Stimulated activated CD4-positive, alpha-beta T cell treated with anti-CD3 and anti-CD28 coated beads, Interleukin-4, amount 100 ng/mL, for 4 hours (primary cell): ENCODE measurements at places on chromosomes 12 and 14.
A peak's percentile ranks its signal among the peaks of the same experiment; 100 is the strongest.

DNA sequence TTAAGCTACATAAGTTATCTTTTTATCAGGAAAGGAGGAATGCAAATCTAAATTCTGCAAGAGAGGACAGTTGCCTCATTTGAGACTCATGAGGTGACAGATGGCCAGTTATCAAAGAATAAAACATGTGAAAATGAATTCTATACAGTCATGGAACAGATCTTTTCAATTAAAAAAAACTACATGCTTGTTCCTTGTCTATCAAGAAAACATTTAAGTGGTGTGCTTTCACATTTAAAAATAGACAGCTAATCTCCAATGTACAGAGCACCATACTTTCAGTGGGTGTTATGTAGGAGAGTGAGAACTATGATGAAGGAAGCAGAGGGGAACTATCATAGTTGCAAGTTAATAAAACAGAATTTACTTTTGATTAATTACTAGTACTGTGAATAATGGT, 76.7 kb upstream of the TTC7B start:
- no peak for DNase-seq

- no peak for DNase-seq
These were observed 18.0 kb upstream of the TCP11L2 start for GRCh38 chr12:106284358-106285105.

DNA sequence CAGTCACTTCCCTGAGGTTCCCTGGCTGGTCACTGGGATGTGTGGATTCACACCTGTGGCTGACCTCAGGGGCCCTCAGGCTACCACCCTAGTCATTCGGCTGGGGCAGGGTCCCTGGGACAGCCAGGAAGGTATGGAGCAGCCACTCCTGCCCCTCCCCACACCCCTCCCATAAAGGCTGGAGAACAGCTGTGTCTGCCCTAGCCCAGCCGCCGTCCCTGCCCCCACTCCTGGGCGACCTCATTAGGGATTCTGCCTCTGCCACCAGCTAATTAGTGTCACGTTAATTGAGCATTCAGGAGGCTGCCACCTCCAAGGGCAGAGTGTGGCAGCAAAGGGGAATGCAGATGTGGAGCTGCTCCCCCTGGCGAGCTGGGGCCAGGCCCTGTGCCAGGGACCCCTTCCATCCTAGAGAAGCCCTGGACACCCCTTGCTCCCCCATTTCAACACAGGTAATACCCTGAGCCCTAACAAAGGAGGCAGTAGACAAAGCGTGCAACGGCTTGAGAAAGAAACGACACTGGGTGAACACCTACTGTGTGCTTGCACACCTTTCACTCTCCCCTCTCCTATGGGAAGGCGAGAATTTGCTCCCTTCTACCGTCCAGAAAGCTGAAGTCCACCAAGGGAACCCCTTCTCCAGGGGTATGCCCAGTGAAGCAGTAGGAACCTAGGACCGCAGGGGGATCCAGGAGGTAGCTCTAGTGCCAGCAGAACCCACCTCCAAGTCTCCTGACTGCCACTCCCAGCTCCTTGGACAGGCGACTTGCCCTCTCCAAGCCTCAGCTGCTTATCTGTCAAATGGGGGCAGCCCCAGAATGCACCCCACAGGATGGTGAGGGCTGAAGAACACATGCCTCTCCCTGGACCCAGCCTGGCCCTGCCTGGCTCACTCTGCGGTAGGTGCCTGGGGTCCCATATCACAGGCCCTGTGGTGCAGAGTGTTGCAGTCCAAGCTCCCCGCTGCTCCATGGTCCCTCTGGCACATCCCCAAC, 45.1 kb downstream of the FAM222A start:
- DNase-seq, result no peak

- DNase-seq, result no peak
These were observed 67.7 kb downstream of the ZC3H14 start for GRCh38 chr14:88630565-88630964.

- no peak for DNase-seq
These were observed 49.1 kb downstream of the FAM222A start for GRCh38 chr12:109762673-109763191.

DNA sequence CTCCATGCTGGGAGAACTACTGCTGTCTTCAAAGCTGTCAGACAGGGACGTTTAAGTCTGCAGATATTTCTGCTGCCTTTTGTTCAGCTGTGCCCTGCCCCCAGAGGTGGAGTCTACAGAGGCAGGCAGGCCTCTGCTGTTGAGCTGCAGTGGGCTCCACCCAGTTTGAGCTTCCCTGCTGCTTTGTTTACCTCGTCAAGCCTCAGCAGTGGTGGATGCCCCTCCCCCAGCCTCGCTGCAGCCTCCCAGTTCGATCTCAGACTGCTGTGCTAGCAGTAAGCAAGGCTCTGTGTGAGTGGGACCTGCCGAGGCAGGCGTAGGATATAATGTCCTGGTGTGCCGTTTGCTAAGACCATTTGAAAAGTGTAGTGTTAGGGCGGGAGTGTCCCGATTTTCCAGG, 31.4 kb upstream of the RFX4 start:
- no peak for DNase-seq

GRCh38 chr14:103551338-103551762, 11.1 kb downstream of the BAG5 start:
- no peak for DNase-seq

- no peak for DNase-seq
These were observed 370.9 kb downstream of the TMEM132D start for GRCh38 chr12:129532707-129533499.

GRCh38 chr14:50232276-50232642, 881 bp upstream of the SOS2 start:
- no peak for DNase-seq

GRCh38 chr14:31229638-31230572, 22.3 kb upstream of the HECTD1 start:
- no peak for DNase-seq

DNA sequence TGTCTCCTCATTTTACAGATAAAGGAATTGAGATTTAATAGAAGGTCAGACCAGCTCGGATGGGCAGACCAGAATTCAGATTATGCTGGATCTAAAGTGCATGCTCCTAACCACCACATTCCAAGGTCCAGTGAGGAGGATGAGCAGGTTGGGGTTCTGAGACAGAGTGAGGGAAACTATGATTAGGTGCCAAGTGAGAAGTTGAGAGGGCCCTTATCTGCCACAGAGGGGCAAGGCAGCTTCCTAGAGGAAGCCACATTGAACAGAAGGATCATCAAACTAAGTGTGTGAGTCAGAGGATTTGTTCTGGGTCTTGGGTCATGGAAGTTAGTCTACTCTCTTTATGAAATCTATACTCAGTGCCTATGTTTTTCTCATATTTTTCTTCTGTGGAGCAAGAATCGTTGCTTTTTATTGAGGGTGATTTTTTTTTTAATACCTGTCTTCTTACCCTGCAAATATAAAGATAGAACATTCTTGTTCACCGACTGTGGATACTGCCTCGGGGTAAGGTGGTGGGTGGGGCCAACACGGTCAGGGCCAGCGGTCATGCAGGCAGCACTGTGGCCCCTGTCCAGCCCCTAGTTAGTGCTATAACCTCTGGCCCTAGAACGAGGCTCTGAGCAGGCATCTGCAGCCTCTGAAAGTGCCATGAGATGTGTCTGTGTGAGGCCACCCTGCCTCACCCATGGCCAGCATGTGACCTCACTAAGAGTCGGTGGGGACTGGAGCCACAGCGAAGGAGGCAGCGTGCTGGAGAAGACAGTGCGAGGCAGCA, 55.6 kb upstream of the PTHLH start:
- no peak for DNase-seq

GRCh38 chr14:93723001-93723400, 65.3 kb downstream of the PRIMA1 start:
- DNase-seq, result no peak

DNA sequence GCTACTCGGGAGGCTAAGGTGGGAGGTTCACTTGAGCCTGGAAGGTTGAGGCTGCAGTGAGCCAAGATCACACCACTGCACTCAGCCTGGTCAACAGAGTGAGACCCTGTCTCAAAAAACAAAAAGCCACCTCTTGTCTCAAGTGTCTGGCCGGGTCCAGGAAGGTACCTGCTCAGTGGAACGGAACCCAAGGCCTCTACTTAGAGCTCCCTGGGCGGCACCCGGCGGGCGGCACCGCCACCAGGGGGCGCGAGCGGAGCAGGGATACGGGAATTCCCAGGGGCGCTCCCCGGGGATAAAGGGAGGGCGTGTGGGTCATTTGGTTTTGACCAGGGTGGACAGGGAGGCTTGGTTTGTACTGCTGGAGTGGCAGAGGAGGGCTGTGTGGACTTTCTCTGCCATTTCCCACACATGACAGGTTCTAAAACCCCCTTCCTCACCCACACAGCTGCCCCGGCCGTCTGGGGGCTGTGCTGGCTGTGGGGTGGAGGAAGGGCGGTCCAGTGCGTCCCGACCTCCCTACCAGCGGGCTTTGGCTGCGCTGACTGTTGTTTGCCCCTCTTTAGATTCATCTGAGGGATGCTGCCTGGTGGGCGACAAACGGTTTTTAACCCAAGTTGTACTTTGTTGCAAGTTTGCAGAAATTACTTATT, 91.4 kb downstream of the SETD3 start:
- DNase-seq, result peak; percentile 45

- DNase-seq, result no peak
These were observed 183.1 kb downstream of the TMTC3 start for GRCh38 chr12:88325076-88325815.

DNA sequence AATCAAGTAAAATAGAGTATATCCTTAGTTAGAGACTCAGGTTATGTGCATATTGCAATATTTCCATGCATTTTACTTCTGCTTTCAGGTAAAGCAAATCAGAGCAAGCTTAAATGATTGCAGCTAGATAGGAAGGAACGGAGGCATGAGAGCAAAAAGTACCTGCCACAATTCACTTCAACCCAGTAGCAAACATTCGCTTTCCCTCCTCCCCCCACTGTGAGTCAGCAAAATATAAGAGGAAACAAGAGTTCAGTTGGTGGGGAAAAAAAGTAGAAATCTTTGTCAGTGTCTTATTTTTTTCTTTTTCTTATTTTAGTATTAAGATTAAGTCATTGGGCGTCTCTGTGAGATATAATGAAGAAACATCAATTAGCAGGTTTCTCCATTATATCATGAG, 475.4 kb downstream of the NPAS3 start:
- no peak for DNase-seq

- no peak for DNase-seq
These were observed 41.0 kb upstream of the GRIP1 start for GRCh38 chr12:66719862-66720261.

GRCh38 chr14:37051680-37052079, 120.7 kb downstream of the SLC25A21 start:
- no peak for DNase-seq

DNA sequence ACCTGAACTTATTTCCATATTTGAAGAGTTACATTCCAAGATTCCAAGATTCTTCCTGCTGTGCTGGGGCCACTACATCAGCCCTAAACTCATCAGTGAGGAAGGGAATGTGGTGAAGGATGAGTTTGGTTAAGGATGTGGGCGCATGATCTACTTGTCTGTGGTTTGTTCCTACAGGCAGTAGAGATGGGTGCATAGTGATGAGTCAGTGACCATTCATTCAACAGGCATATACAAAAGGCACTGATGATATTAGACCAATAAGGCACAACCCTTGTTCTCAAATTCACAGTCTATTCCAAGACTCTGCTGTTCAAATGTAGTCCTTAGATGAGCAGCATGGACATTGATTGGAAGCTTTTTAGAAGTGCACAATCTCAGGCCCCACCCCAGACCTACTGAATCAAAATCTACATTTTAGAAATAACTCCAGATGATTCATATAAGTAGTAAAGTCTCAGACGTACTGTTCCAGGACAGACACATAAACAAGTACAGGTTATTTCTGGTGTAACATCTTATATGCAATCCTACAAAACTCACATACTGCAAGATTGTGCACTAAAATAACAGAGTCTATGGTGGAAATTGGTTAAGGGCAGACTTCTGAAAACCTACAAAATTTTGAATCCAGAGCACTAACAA, 47.7 kb upstream of the MAP3K9 start:
- no peak for DNase-seq

GRCh38 chr12:106039242-106039641, 99.5 kb downstream of the NUAK1 start:
- no peak for DNase-seq

DNA sequence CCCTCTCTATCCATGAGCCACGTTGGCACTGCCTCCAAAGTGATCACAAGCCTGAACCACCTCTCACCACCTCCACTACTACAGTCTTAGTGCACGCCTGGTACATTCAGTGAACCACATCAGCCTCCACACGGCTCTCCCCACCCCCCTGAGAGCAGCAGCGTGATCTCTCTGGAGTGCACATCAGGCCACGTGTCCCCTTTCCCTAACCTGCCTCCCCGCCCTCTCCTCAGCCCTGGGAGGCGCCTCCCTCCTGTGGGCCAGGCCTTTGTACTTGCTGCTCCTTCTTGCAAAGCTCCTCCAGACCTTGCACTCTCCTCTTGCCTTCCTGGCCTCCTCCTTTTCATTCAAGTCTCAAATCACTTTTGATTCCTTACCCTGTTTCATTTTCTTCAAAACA, 49.8 kb downstream of the SLC6A12 start:
- no peak for DNase-seq

DNA sequence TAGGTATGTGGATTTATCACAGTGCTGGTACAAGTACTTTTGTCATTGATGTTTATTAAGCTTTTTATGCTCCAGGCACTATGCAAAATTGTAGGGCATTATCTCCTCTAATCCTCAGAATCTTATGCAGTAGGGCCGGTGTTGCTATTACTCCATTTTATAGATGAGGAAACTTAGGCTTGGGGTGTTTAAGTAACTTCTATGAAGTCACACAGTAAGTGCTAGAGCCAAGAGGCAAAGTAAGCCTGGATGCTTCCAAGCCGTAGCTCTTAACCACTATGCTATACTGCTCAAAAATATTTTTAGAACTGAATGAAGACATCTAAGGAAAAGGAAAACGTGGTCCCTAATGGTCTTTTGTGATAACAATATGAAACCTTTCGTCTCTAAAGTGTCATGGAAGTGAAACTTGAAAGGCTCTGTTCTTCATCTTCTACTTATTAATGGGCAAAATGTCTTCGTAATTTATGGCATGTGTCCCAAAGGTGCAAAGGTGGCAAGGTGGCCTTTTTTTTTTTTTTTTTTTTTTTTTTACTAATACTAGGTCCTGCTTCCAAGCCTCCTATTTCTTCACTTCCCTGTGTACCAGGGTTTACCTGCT, 85.2 kb downstream of the ETV6 start:
- DNase-seq, result no peak

DNA sequence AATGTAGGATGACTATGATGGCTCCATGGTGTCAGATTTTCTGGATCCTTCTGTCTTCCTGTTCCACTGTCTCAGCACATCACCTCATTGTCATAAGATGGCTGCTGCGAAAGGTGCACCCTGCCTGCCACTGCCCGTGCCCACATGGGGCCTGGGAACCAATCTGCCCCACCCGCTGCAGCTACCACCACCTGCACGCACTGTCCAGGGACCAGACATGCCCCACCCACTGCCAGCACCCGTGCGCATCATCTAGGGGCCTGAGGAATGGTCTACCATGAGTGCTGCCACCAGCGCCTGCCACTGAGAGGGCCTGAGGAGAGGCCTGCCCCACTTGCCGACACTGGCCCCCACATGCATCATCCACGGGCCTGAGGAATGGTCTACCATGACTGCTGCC, 23.8 kb downstream of the CYP46A1 start:
- no peak for DNase-seq

- DNase-seq, result no peak
These were observed 493.3 kb downstream of the TMTC2 start for GRCh38 chr12:83179999-83180398.
